ENCODE measurements at places on chromosomes 13 and 19.

- no peak for DNase-seq
These were observed 58.2 kb downstream of the UBL3 start for GRCh38 chr13:29791997-29792780.

DNA sequence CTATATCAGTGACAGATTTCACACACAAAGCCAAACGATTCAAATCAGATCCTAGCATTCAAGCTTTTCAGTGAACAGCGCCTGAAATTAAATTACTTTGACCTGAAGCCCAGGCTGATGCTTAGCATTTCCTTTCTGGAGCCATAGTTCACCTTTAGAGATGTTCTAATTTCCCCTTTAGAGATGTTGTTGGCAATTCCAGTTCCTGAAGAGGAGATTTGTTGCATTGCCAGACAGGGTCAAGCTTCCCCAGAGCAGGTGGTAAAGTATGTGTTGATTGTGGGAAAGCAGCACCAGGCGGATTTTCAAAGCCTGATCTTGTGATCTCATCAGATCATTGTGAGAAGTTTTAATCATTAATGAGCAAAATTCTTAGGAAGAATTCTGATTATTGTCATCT is 609.8 kb upstream of the KLF12 start:
- no peak for DNase-seq

DNA sequence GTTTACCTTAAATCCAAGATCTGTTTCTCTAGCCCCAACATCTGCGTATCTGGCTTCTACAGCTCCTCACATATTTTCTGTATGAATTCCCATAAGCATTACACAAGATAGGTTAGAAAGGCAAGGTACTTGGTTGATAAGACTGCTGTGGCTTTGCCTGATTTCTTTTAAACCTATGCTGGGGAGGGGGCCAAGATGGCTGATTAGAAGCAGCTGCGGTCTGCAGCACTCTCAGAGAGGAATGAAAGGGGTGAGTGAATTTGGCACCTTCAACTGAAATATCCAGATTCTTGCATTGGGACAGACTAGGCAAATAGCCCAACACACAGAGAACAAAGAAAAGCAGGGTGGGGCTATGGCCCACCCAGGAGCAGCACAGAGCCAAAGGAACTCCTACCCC is 12.2 kb upstream of the DLEU7 start:
- DNase-seq: no peak

- no peak for DNase-seq
These were observed 21.3 kb upstream of the VSTM2B start for GRCh38 chr19:29504454-29504853.

DNA sequence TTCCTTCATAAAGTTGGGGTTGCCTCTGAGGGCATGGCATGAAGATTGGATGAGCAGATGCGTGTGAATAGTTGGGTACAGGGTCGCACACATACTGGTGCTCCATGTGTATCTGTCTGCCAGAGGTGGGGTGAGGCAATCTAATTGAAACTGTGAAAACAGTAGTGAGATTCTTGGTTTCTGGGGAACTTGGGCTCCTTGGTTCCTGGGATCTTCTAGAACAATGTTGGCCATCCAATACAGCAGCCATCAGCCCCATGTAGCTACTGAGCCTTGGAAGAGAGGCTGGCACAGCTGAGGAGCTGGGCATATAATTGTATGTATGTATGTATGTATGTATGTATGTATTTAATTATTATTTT is 616 bp downstream of the FCHO1 start:
- DNase-seq: no peak

DNA sequence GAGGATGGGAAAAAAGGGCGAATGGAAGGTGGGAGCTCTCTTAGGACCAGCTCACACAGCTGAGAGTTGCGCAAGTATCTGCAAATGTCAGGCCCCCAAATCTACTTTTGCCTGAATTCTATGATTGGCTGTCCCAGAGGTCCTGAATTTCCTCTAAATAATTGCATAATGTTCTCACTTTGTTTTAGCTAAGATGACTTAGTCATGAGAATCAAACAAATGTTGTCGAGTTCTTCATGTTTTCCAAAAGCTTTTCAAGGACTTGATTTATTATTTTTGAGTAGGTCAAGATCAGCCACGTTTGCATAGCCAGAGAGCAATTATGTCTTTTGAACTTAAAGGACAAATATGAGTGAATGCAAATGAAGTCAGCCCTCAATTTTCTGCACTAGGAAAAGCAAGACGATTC is 246.6 kb upstream of the MAB21L1 start:
- no peak for DNase-seq

GRCh38 chr13:44312131-44312530 is 61.5 kb upstream of the SERP2 start:
- DNase-seq: no peak

DNA sequence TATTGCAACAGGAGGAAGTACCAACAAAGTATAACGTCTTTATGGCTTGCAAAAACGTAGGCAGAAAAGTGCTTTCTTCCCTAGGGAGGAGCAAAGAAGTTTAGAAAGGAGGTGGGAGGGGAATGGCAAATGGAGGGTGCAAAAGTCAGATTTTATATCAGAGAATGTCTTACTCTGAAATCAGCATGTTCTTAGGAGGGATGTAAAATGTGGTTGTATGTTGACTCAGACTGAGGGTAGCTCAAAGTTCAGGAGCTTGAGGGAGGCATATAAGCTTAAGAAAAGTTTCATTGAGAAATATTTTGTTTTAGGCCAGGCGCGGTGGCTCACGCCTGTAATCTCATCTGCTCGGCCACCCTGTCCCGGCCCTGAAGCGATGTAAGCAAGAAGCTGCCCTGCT is 1.7 kb downstream of the ZNF90 start:
- no peak for DNase-seq

GRCh38 chr13:82751206-82751605 is 1131.1 kb downstream of the SLITRK1 start:
- no peak for DNase-seq

DNA sequence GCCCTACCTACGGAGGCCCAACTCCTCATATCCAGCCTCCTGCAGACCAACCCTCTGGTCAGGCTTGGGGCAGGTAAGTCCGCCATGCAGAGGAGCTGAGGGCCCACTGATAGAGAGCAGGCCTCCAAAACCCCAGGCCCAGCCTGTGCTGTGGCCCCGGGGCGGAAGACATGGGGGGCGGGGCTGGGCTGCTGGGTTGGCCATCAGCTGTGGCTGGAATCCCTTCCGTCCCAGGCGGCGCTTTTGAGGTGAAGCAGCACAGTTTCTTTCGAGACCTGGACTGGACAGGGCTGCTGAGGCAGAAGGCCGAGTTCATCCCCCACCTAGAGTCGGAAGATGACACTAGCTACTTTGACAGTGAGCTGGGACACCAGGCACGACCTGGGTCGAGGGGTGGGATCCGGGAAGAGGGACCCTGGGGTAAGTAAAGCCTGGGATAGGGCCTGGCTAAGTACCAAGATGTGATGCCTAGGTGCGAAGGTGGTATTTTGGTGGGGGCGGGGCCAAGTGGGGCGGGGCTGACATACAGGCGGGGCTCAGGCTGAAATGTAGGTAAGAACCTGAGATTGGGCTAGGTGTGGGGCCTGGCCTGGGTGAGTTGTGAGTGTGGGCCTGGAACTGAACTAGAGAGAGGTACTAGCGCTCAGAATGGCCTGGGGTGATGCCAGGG is 15.4 kb downstream of the DNASE2 start:
- no peak for DNase-seq

DNA sequence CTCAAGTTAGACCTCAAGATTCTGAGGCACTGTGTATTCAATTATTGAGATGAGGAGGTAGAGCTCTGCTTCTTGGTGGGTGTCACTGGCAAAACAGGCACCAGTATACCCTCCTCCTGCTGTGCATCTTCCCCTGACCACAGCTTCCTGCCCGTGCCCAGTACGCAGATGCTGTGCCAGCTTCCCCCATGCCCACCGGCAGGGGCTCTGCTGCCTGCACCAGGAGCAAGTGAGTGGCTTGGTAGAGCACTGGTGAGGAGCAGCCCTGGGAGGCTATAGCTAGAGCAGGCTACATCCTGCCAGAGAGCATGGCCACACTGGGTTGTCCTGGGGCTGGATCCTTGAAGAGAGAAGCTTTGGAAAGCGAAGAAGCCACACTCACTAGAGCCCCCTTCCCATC is 21.0 kb upstream of the RNF17 start:
- no peak for DNase-seq

GRCh38 chr13:109243311-109243951 is 543.0 kb downstream of the IRS2 start:
- no peak for DNase-seq

GRCh38 chr13:91185294-91185863 is 162.1 kb upstream of the MIR17HG start:
- DNase-seq: peak; percentile 5

DNA sequence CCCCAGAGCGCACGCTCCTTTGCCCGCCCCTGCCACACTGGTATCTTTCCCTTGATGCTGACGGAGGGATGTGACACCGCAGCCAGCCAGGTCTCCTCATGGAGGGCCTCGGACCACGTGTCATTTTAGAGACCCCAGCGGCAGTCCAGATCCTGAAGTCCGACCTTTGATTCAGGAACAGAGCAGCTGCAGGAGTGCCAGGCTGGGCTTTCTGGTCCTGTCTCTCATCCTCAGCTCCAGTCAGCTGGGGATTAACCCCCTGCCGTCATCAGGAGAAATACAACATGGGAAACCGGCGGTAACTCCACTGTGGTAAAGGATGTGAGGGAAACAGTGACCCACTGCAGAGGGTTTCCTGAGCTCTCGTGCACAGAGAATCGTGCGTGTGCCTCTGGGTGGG is 140.6 kb downstream of the SIPA1L3 start:
- no peak for DNase-seq

GRCh38 chr13:60012488-60012887 is 151.2 kb downstream of the DIAPH3 start:
- DNase-seq: no peak

DNA sequence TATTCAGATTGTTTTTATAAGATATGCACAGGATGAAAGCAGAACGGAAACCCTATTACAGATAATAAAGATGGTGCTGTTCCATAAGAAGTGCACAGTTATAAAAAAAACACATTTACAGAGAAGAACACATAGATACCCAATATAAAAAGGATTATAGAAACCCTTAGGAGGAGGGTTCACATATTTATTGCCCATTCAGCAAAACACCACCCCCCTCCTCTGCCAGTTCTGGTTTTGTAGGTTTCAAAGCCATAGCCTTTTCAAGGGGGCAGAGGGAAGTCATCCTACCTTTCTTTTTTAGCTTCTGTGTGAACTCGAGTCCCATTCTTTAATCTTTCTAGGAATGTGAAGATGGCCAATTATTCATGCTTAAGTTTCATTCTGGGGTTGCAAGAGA is 511.2 kb downstream of the GPC5 start:
- no peak for DNase-seq
